ENCODE measurements at places on chromosomes 5 and 9.

DNA sequence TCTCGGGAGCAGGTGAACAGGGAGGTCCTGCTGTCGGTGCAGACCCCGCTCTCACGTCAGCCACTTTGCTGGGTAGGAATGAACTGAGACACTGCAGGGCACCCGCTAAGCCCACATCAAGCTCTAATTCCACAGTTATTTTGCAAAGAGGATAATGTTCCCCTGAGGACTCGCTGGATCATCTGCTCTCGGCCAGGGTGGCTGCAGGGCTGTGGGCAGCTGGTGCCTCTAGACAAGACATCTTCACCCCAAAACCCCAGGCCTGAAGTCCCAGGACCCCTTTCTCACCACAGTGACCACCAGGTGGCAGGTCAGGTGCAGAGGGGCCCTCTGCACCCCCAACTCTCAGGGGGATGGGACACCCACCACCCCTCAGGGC, 135.1 kb upstream of the PPP1R26 start:
- DNase-seq, result no peak

GRCh38 chr5:58753446-58753845, 170.6 kb downstream of the RAB3C start:
- DNase-seq, result no peak

- no peak for DNase-seq
These were observed 93.5 kb downstream of the HRH2 start for GRCh38 chr5:175751369-175751768.

DNA sequence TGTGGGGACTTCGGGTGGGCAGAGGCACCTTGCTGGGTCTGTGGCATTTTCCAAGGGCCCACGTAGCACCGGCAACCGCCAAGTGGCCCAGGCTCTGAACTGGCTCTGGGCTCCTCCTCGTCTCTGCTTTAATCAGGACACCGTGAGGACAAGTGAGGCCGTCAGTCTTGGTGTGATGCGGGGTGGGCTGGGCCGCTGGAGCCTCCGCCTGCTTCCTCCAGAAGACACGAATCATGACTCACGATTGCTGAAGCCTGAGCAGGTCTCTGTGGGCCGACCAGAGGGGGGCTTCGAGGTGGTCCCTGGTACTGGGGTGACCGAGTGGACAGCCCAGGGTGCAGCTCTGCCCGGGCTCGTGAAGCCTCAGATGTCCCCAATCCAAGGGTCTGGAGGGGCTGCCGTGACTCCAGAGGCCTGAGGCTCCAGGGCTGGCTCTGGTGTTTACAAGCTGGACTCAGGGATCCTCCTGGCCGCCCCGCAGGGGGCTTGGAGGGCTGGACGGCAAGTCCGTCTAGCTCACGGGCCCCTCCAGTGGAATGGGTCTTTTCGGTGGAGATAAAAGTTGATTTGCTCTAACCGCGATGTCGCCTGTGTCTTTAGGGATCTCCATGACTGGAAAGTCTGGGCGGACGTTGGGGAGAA, 5.8 kb downstream of the DPP7 start:
- no peak for DNase-seq

Measured in stimulated activated CD4-positive, alpha-beta T cell treated with anti-CD3 and anti-CD28 coated beads, Interleukin-2, amount 100 ng/mL, for 48 hours (primary cell).